ENCODE measurements at places on chromosomes 13 and 19. TPM values are rescaled to one million over a fixed set of nuclear protein-coding genes. Genes with fewer than 3 reads are reported as not detected.
A peak's percentile ranks its signal among the peaks of the same experiment; 100 is the strongest.

GRCh38 chr19:50983625-50984292, at the start of gene KLK7:
TSS of gene KLK7 (minus strand) at chr19:50983917. CDS start at chr19:50982399, 1,518 bp downstream.
- no peak for DNase-seq

DNA sequence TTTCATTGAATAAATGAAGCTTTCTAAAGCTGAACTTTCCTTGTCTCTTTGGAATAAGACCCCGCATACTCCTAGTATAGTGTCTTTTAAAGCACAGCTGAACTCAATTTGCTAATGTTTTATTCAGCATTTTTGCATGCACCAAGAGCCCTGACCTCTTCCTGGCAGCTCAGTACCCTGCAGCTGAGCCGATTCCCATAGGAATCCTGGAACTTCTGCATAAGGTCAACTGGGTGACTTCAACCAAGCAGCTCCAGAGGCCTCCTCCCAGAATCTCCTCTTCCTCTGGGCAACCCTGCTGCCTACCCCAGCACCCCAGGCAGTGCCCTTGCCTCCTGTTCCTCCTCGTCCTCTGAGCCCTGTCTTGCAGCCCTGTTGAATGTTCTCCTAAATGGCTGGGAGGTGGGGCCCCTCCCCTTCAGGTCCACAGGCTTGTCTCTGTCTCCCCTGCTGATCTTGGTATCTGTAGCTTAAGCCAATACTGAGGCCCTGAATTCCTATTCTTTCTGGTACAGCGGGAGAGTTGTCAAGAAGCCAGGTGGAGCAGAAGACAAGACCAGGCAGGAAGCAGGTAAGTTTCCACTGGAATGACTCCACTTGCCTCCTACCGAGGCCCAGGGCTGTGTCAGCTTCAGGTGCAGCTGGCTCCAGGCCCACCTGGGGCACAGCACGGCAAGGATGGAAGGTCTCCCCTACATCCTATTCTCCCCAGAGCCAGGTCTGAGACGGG, 23.6 kb upstream of the CCDC124 start:
- DNase-seq, result no peak

GRCh38 chr19:36605101-36605876, at the start of gene ZNF382:
TSS of gene ZNF382 (plus strand) at chr19:36605313. CDS start at chr19:36609915, 4,602 bp downstream.
- peak; percentile 86 for DNase-seq

- peak; percentile 62 for DNase-seq
These were observed 36.4 kb downstream of the CRYL1 start for GRCh38 chr13:20489185-20489820.

PBX4 gene
- polyA plus RNA-seq, result 0.53 TPM

- DNase-seq, result no peak
These were observed 168.6 kb downstream of the LACC1 start for GRCh38 chr13:44048326-44048725.

GRCh38 chr19:28691683-28692082, 521.3 kb downstream of the UQCRFS1 start:
- DNase-seq, result no peak

- DNase-seq, result no peak
These were observed 119.7 kb upstream of the MRI1 start for GRCh38 chr19:13644645-13645044.

PSG6 gene
- polyA plus RNA-seq, result not detected

GRCh38 chr13:95160112-95160906, 140.9 kb downstream of the ABCC4 start:
- DNase-seq, result no peak

GRCh38 chr19:46069806-46070341, 29.1 kb upstream of the IGFL4 start:
- DNase-seq, result no peak

GRCh38 chr19:11093689-11094238, 4.5 kb downstream of the LDLR start:
- DNase-seq, result no peak

DNA sequence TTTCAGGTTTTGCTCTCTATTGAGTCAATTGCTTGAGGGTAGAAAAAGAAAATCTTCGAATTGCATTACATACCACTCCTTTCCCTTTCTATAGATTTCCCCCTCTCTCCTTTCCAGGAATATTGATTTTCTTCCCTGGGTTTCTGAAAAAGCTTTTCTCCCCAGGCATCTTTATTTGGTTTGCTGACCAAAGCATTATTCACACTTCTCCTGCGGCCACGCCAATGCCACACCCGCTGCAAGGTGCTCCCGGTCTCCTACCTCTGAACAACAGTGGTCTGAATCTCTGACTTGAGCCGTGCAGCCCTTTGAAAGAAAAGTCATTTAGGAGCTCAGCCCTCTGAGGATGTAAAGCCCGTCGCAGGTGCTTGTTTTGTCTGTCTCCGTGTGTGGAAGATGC, 350.9 kb upstream of the TMTC4 start:
- no peak for DNase-seq

- no peak for DNase-seq
These were observed 118.0 kb upstream of the POSTN start for GRCh38 chr13:37716420-37717195.

- DNase-seq, result no peak
These were observed 303.6 kb downstream of the MYO16 start for GRCh38 chr13:108933061-108933460.

PRMT1 gene
- polyA plus RNA-seq, result 283 TPM

DNA sequence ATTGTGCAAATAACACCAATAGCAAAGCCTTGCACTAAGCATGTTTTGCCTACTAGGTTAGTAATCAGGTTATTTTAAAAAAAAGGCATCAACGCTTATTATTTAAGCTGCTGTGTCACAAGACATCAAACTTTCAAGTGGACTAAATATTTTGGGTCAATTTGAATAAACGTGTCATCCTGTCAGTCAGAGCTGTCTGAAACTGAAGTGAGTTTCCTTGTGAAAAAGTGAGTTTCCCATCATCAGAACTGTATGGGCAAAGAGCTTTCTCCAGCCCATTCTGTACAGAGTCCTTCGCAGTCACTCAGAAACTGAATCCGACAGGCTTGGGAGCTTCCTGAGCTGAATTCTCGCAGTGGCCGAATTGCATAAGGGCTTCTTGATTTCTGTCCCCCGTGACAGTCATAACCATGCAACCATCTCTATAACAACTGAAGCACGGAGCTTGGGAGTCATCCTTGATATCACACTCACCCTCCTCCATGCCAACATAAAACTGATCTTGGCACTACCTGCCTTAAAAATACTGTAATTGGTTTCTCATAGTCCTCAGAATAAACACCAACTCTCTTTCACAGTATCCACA, 139.8 kb downstream of the MIPEP start:
- DNase-seq, result no peak

TPP2 gene
- 13.0 TPM for polyA plus RNA-seq

NOVA2 gene
- 5.2 TPM for polyA plus RNA-seq

DNA sequence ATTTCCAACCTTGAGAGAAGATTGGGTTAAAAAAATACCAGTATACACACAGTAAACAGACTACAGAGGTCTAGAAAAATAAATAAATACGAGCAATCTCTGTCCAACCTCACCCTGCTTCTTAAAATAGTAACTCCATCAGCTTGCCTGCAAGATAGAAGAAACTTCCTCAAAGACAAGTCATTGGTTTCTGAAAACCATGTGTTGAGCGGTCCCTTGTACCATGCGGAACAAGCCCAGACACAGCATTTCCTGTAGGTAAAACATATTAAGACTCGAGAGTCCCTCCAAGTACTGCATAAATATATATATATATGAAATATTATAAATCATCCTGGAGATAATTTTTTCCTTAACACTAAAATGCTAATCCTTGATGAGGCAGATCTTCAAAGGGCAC, 157.4 kb downstream of the MZT1 start:
- no peak for DNase-seq

- no peak for DNase-seq
These were observed 1.7 kb upstream of the ZIC5 start for GRCh38 chr13:99973163-99973807.

B3GLCT gene
- polyA plus RNA-seq, result 5.5 TPM

LEUTX gene
- not detected for polyA plus RNA-seq

PINLYP gene
- 3.0 TPM for polyA plus RNA-seq

DNA sequence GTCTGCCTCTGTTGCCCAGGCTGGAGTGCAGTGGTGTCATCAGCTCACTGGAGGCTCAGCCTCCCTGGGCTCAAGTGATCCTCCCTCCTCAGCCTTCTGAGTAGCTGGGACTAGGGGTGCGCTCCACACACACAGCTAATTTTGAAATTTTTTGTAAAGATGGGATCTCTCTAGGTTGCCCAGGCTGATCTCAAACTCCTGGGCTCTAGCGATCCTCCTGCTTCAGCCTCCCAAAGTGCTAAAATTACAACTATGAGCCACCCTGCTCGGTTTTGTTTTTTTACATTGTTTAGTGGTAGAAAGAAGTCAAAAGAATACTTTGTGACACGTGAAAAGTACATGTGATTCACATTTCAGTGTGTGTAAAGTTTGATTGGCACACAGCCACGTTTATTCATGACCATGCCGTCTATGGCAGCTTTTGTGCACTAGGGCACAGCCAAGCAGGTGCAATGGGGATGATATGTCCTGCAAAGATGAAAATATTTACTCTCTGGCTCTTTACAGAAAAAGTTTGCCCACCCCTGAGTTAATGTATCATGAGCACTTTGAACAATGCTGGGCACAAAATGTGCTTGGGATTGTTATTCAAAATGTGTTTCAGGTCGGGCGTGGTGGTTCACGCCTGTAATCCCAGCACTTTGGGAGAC, 16.2 kb upstream of the NFIC start:
- DNase-seq, result no peak

- no peak for DNase-seq
These were observed 141.8 kb downstream of the GPC5 start for GRCh38 chr13:91540158-91540736.

MCOLN1 gene
- 24.6 TPM for polyA plus RNA-seq

PCP2 gene
- polyA plus RNA-seq, result 0.65 TPM

DNA sequence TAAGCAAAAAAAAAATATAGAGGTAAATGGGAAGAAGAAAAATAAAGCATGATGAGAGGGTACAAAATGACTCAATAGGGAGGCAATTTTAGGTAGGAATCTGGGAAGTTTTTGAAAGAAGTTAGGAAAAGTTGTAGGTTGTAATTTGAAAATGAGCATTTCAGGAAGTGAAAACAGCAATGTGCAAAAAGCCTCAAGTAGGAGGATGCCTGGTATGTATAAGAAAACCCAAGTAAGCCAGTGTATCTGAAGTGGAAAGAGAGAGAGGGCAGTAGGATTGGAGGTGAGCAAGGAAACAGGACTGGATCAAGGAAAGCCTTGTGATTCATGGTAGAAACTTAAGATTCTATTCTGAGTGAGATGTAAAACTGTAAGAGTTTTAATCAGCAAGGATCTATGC, 121.6 kb upstream of the SPRY2 start:
- DNase-seq, result no peak

DNA sequence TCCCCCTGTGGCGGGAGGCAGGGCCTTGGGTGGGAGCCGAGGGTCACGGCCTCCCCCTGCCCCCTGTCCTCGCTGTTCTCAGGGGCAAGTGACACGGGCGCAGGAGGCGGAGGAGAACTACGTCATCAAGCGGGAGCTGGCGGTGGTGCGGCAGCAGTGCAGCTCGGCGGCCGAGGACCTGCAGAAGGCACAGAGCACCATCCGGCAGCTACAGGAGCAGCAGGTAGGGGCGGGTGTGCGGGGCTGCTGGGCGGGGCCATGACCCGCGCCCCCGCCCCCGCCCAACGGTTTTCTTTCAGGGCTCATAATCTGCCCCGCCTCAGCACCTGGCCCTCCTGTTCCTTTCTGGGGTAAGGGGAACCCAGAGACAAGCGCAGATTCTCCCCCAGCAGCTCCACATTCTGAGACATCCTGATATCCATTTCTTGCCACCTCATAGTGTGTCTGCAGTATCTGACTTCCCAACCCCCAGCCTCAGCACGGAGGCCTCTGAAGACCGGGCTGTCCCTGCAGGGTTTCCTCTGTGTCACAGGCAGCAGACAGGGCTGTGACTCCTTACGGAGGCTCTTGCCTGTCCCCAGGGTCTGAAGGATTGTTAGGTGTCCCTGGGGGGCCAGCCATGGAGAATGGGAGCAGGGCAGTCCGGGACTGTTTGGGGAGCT, 15.9 kb downstream of the PRR36 start:
- DNase-seq, result no peak

DNA sequence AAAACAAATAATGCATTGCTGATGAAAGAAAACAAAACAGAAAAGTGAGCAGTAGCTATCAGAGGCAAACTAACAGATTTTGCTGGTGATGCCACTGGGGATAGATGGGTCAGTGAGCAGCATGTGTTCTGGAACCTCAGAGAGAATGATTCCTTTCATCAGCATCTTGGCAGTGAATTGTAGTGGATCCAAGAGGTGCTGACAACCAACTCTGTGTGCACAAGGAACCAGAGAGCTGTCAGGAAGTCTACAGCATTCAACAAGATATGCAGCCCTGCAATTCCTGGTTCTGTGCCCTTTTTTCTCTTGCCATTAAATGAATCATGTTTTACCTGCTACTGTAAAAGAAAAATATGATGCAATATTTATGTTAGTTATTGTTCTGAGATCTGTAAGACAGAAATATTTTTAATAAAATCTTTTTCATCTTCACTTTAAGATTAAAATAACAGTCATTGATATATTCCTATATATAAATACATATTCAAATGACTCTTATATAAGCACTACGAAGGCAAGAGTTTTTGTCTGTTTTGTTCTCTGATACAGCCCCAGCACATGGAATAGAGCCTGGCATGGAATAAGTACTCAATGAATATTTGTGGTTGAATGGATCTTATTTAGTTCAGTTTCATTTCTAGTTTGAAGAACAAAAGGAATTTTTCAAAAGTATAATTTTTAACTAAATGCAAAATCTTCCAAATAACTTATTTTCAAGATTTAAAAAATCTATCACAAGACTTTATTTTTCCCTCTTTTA, 80.8 kb downstream of the FREM2 start:
- peak; percentile 23 for DNase-seq

DNA sequence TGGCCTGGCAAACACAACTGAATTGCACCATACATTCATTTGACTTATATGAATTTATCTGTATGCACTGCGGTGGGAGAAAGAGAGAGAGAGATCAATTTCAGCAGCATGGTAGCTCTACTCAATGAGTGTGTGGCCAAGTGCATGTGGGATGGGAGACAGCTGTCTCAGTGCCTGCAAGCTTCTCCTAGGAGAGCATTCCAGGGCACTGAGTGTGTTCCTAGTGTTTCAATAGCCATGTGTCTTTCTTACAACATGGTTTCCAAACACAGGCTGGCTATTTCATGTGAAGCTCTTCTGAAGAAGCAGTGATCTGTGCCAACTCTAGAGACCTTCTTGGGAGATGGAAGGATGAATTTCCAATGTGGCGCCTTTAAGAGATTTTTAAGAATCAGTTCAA, 43.5 kb downstream of the NEK5 start:
- DNase-seq, result no peak
